ELR (cell line): ENCODE measurements at places on chromosomes 6 and 20.
A peak's percentile ranks its signal among the peaks of the same experiment; 100 is the strongest.

DNA sequence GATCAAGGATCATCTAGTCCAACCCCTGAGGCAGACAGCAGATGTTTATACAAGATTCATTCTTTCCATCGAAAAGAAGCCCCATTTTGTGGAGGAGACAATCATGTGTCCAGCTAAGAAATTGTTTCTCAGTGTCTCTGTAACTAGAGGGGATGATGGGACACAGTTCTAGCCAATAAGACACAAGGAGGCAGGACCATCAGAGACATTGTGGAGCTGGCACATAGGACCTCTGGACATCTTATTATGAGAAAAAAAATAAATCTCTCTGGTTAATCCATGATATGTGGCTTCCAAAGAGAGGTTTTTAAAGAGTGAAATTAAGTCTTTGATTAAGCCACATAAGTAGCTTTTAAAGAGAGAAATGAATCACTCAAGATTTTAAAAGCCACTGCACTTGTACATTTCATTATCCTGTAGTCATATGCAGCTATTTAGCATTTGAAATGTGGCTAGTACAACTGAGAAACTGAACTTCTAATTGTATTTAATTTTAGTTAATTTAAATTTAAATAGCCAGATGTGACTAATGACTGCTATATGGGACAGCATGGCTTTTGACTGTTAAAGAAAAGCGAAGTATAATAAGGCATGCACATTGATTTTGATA, 176.8 kb downstream of the TASP1 start:
- DNase-seq: no peak

DNA sequence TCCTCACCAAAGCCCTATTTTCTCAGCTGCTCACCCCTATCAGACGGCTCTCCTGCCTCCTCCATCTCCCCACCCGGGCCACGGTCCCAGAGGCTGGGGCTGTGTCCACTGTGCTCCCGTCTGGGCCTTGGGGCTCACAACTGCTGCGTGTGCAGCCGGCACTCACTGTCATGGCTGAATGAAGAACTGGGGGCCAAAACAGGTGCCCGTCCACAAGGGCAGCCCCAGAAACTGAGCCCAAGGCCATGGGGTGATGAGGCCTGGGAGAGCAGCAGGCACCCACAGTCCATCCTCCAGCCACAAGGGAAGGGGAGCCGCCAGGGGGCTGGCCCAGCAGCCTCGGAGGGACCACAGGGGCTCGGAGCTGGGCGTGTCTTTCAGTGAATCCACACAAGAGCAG, 159.5 kb downstream of the DLL1 start:
- no peak for DNase-seq

DNA sequence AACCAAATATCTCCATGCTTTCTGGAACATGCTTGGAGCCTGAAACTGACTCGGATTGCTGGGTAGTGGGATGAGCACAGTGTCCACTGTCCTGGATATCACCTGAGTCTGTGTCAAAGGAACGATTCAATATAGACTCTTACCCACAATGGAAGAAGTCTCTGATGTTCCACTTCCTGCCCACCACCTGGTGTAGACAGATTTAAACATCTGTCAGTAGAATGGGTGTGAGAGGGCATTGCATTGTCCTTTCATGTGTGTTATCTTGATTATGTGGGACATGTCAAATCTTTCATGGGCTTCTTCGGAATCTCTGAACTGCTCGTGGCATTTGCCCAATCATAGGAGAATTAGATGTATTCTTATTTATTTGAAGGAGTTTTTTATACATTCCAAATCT, 20.8 kb downstream of the ULBP3 start:
- DNase-seq: no peak

GRCh38 chr6:57303931-57304681, 13.3 kb upstream of the PRIM2 start:
- DNase-seq: no peak

- no peak for DNase-seq
These were observed 15.9 kb downstream of the OR2A4 start for GRCh38 chr6:131685266-131685780.

GRCh38 chr6:53031281-53031680, 33.9 kb upstream of the FBXO9 start:
- DNase-seq: no peak

DNA sequence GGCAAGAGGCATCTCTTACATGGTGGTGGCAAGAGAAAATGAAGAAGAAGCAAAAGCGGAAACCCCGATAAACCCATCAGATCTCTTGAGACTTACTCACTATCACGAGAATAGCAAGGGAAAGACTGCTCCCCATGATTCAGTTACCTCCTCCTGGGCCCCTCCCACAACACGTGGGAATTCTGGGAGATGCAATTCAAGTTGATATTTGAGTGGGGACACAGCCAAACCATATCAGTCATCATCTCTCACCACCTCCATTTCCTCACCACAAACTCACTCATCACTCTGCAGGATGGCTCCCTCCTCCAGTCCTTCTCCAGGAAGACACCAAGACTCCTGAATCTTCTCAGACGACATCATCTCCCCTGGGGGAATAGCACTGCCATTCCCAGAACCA, 25.8 kb upstream of the SLC16A10 start:
- DNase-seq: peak; percentile 29

DNA sequence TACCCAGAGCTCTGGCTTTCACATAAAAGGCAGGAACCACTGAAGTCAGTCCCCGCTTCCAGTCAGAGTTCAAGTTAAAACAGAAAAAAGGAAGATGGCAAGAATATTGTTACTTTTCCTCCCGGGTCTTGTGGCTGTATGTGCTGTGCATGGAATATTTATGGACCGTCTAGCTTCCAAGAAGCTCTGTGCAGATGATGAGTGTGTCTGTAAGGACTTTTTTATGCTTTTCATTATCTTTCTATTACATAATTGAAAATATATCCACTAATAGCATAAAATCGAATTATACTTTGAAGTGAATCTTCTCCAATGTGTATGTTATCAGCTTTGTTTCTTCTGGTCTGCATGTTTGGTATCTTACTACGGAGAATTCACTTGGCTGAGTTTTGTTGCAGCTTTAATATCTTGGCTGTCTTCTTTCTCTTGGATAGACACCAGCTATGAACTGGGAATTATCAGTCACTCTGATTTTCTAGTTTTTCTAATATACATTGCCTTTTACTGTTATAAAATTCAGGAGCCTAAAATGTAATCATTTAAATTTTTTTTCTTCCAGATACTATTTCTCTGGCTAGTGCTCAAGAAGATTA, at the start of gene OTOR:
OTOR (plus strand) TSS at position 51 of the 593 bp plus-strand sequence; CDS start at position 95, 44 bp downstream.
- no peak for DNase-seq

GRCh38 chr20:21240394-21240793, 62.7 kb upstream of the XRN2 start:
- DNase-seq: no peak

DNA sequence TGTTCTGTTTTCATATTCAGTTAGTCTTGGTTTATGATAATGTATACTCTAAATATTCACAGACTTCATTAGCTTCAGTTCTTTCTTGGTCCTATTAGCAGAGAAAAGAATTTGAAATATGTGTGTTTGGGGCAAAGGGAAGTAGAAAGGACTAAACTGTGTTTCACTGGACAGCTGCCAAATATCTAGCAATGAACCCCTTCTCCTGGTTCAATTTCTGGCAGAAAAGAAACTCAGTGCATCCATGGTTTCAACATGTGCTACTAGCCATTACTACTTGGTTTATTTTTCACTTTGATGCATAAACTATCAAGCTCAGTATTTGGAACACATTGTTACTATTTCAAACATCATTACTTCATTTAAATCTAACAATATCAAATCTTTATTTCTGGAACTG, 43.6 kb downstream of the FBXL4 start:
- no peak for DNase-seq

- peak; percentile 44 for DNase-seq
These were observed 10.1 kb downstream of the ISM1 start for GRCh38 chr20:13231031-13231752.

DNA sequence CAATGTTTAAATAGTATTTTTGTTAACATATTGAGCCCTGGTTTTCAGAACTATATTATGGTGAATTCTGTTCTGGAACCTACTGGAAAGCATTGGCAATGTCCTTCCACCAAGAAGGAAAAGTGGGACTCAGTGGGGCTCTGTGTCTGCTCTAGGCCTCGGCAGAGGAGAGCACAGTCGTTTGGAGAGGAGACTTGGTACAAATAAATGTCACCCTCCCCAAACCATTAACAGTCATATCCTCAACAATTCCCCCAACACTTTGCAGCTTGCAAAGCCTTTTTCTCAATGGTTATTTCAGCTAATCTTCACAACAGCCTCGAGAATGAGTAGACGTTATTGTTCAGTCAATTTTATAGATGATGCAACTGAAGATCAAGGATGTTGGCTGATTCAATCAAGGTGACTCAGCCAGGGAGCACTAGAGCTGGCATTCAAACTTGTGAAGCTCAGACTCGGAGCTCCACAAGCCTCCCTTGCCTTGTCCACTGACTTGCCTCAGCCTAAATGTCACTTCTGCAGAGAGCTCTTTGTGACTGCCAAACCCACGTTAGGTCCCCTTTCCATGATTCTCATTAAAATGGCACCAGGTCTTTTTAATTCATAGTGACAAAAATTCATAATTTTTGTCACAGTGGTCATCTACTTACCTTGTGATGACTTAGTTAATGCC, 60.6 kb downstream of the TOX2 start:
- DNase-seq: peak; percentile 97

- no peak for DNase-seq
These were observed 55.4 kb upstream of the GATA5 start for GRCh38 chr20:62531046-62531838.

- no peak for DNase-seq
These were observed 136.9 kb upstream of the SLC22A16 start for GRCh38 chr6:110613356-110613755.

GRCh38 chr6:28651161-28651560, 125.5 kb downstream of the GPX5 start:
- peak; percentile 56 for DNase-seq

DNA sequence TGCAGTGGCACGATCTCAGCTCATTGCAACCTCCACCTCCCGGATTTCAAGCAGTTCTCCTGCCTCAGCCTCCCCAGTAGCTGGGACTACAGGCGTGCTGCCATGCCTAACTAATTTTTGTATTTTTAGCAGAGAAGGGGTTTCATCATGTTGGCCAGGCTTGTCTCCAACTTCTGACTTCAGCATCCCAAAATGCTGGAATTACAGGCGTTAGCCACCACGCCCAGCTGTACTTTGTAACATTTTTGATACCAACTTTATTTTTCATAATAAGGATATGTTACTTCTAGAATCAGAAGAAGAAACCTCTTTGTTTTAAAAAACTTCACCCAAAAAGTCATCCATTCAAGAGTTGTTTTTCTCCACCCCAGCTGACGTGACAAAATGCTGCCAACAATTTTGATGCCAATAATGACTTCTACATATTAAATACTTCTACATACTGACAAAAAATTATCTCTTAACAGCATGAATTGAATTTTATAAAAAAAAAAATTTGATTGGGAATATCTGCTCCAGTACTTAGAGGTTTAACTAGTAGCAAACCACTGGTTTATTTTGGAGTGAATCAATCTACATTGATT, 22.5 kb upstream of the PRIM2 start:
- no peak for DNase-seq

DNA sequence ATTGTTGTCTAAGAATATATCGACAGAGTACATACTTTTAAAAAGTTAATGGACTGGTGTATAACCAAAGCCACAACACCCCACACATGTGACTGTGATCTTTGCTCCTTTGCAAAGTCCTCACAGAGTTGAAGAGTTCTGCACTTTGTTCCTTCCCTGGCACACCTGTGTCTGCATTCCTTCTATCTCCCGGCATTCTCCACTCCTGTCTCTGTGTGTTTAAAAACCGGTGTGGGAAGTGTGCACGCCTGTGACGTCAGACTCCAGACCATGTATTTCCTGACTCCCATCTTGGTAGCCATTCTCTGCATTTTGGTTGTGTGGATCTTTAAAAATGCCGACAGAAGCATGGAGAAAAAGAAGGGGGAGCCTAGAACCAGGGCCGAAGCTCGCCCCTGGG, at the start of gene IYD:
IYD (plus strand) TSS at position 251 of the 400 bp plus-strand sequence; CDS start at position 271, 20 bp downstream.
- DNase-seq: no peak

GRCh38 chr6:17476511-17476910, 83.1 kb downstream of the CAP2 start:
- no peak for DNase-seq

- no peak for DNase-seq
These were observed 120.0 kb downstream of the SLC16A10 start for GRCh38 chr6:111207141-111207858.

- peak; percentile 69 for DNase-seq
These were observed 61.1 kb downstream of the FAM217A start for GRCh38 chr6:4017834-4018170.

DNA sequence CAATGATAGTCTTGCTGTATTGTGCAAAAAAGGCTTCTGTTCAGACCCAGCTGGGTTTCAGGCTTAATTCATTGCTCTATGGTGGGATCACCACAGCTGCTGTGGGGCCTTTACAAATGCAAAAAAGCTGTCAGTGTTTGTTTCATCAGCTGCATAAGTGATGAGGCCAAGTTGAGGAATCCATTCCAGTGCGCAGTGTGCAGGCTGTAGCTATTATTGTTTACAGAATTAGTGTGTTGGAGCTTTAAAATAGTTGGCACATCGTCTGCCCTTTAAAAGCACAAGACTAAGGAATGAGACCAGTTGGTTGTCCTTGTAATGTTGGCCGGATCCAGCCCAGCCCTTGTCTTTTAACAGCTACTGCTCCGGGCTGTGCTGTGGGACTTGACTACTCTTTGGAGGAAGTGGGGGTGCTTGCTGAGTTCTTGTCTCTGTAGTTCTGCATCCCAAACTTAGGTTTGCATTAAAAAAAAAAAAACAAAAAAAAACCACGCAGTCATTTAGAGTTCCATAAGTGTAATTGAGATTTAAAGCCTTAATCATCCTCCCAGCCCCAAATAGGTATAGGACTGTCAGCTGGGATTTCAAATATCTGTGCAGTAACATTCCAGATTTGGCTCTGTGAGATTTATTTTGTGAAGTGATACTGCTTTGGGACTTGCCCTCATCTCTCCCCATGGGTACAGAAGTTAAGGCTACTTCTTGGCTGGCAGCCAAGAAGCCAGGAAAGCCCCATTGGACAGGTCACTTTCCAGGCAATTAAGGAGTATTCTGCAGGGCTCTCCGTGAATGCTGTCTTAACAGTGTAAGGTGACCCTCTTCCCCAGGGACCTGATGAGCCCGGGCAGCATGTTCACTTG, 19.3 kb downstream of the JARID2 start:
- no peak for DNase-seq

GRCh38 chr6:137216875-137217553, 2.2 kb downstream of the IFNGR1 start:
- no peak for DNase-seq

DNA sequence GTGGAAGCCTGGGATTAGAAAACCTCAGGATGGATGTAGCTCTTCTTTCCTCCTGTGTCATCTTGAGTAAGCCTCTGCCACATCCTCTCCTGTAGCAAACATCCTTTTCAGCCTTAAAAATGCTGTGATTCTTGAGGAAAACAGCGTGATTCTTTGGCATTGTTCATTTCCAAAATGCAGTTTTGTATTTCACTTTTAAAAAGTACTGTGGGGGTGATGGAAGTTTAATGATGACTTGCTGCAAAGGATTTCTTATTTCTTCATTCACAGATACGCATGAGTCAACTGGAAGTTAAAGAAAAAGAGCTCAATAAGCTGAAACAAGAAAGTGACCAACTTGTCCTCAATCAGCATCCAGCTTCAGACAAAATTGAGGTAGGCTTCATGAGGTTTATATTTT, 23.9 kb upstream of the SNRNP48 start:
- DNase-seq: no peak
